ENCODE measurements at places on chromosomes 11 and 22.
A peak's percentile ranks its signal among the peaks of the same experiment; 100 is the strongest.

DNA sequence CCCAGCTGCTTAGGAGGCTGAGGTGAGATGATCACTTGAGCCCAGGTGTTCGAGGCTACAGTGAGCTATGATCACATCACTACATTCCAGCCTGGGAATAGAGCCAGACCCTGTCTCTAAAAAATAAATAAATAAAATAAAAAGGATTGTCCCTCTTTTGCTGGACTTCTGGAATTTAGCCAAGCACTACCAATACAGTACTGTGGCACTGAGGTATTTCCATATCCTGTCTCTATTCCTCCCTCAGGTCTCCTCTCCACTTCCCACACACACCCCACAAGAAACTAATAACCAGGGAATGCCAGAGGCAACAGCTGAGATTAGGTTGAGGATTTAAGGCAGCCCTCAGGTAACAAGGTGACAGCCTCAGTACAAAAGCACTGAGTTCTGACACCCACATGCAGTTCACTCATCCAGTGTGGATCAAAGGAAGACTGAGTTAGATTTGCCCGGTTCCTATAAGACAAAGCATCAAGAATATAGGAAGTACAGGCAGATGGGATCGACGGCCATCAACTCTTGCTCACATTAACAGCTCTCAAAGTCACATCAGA lies 4.5 kb upstream of the PPP2R1B start:
- peaks cover 7% of the 10 kb centered on the region for H3K36me3 ChIP-seq
- H3K4me3 ChIP-seq, result no peak overlapping the region
- no peak overlapping the region for H3K27ac ChIP-seq
- no peak for ATAC-seq
- H3K4me1 ChIP-seq, result peaks cover 5% of the 10 kb centered on the region

DNA sequence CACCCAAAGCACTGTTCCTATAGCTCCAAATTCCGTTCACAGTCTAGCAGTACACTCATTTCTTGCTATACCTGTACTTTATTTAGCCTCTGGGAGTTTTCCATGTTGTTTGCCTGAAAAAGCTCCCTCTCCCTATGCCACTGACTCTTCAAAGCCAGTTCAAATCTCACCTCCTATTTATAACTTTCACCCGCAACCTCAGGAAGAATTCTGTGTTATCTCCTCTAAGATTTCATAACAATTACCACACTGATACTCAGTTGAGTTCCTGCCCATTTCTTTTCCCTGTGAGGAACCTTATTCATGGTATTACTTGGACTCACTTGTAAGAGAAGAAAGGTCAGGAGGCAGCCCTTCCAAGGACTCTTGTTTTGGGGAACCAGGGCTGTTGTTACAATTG lies 25.2 kb downstream of the GDPD4 start:
- H3K36me3 ChIP-seq, result no peaks in the 10 kb centered on the region
- no peaks in the 10 kb centered on the region for H3K4me1 ChIP-seq
- peaks cover 15% of the 10 kb centered on the region for H3K27me3 ChIP-seq

DNA sequence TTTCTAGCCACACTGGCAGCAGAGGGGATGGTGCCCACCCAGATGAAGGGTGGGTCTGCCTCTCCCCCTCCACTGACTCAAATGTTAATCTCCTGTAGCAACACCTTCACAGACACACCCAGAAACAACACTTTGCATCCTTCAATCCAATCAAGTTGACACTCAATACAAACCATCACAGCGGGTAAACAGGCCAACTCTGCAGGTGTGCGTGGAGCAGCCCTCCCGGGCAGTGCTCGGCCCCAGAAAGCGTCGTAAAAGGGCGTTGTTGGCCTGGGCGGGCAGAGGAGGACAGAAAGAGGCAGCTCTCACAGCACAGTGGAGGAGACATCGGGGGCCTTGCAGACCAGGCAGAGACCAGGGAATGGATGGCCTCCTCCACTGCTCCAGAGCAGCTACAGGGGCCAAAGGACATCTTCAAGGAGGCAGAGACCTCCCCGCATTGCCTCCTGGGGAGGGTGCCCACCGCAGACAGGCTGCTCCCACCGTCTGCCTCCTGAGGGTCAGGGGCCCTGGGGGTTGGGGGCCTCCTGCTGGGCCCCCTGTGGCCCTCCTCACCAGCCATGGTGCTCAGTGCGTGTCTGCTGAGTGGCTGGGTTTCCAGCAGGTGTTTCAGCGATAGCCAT lies 56.1 kb upstream of the FADD start:
- no peak overlapping the region for H3K4me3 ChIP-seq
- no peak for ATAC-seq
- H3K4me1 ChIP-seq, result no peaks in the 10 kb centered on the region
- H3K27ac ChIP-seq, result no peak overlapping the region

- no peak for ATAC-seq
- peaks cover 4% of the 10 kb centered on the region for H3K27me3 ChIP-seq
- H3K4me1 ChIP-seq, result no peaks in the 10 kb centered on the region
- no peak overlapping the region for H3K4me3 ChIP-seq
- no peaks in the 10 kb centered on the region for H3K36me3 ChIP-seq
Observed at GRCh38 chr11:57885298-57886050, 123.9 kb downstream of the CTNND1 start.

DNA sequence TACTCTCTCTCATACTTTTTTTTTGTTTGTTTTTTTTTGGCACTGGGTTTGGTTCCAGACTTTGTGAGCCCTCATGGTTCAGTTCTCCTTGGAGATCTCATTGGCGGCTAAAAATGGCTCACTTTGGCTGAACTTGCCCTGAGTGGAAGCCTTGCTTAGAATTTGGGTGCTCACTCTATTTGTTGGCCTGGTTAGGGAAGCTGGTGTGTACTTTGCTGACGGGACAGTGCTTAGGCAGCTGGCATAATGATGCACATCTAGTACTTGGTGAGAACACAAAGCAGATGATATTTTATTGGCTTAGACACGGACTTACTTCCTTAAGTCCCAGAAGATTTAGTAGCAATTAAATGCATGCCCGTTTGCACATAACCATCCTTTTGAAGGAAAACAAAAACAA lies 66.5 kb upstream of the GRAMD1B start:
- H3K4me1 ChIP-seq, result peaks cover 10% of the 10 kb centered on the region
- peaks cover 50% of the 10 kb centered on the region for H3K27me3 ChIP-seq
- no peak overlapping the region for H3K27ac ChIP-seq

DNA sequence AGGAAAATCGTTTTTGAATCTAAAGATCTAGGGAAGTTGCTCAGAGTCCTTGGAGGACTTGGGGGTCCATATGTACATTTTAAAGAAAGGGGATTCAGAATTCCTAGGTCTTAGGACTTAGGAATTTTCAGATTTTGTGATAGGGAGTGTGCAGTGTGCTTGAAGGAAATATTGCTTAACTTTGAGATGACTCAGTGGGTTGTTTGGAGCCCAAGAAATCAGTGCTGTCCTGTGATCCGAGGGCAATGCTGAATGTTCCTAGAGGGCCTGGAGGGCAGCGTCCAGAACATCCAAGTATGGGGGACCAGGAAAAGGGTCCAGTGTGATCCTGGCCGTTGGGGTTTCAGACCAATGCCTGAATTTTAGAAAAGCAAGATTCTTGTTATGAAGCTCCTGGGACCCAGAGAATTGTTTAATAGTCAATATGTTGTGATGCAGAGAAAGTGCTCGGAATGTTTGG lies 3.1 kb upstream of the IGF2 start:
- H3K4me3 ChIP-seq, result peak overlapping the region; percentile 60
- peaks cover 15% of the 10 kb centered on the region for H3K4me1 ChIP-seq

- H3K27ac ChIP-seq, result no peak overlapping the region
- no peak overlapping the region for H3K4me3 ChIP-seq
- ATAC-seq, result no peak
- peaks cover 7% of the 10 kb centered on the region for H3K4me1 ChIP-seq
- peaks cover 66% of the 10 kb centered on the region for H3K36me3 ChIP-seq
- no peaks in the 10 kb centered on the region for H3K27me3 ChIP-seq
Observed at GRCh38 chr11:1001617-1002405, 34.7 kb downstream of the MUC6 start.

GRCh38 chr11:64925536-64926436 lies 1.3 kb downstream of the PPP2R5B start:
- no peaks in the 10 kb centered on the region for H3K4me1 ChIP-seq
- H3K27me3 ChIP-seq, result no peaks in the 10 kb centered on the region
- ATAC-seq, result no peak
- peaks cover 33% of the 10 kb centered on the region for H3K36me3 ChIP-seq
- peak overlapping the region; percentile 78 for H3K27ac ChIP-seq

GRCh38 chr11:22558664-22559063 lies 67.0 kb downstream of the FANCF start:
- no peak for ATAC-seq
- peaks cover 3% of the 10 kb centered on the region for H3K27me3 ChIP-seq
- no peak overlapping the region for H3K4me3 ChIP-seq
- H3K36me3 ChIP-seq, result no peaks in the 10 kb centered on the region

- H3K4me3 ChIP-seq, result peak overlapping the region; percentile 95
- H3K27me3 ChIP-seq, result no peaks in the 10 kb centered on the region
- peaks cover 23% of the 10 kb centered on the region for H3K4me1 ChIP-seq
- H3K27ac ChIP-seq, result peak overlapping the region; percentile 78
- peaks cover 63% of the 10 kb centered on the region for H3K36me3 ChIP-seq
- no peak for ATAC-seq
Observed at GRCh38 chr22:30262917-30263741, 3.5 kb downstream of the OSM start.

DNA sequence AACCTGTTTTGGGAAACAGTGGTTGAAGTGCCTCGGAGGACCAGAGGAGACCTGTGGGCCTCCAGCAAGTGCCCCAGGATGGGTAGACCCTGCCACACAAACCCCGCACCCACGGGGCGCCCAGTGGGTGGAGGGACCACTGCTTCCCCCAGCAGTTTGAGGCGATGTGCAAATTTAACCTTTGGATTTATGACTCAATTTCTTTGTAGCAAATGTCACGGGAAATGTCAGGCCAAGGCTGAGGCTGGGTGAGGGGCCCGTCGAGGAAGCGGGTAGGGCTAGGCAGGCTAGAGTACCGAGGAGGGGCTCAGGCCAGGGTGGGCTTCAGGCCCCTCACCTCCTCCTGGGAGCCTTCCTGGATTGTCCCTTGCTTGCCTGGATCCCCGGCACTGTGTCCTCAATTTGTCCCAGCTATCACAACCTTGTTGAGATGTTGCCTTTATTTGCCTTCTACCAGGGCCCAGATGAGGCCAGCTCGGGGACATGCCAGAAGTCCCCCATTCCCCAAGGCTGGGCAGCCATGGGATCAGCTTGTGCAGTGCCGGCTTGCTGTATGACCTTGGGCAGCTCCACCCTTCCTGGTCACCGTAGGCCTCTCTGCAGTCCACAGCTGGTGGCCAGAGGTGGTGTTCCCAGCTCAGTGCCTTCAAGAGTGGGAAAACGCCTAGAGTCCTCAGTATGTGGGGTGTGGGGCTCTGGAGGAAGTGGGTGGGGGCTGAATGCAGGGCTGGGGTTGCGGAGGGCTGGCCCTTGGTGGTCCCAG lies 39.5 kb upstream of the PRODH start:
- H3K27me3 ChIP-seq, result no peaks in the 10 kb centered on the region
- H3K36me3 ChIP-seq, result no peaks in the 10 kb centered on the region
- no peak overlapping the region for H3K4me3 ChIP-seq
- no peaks in the 10 kb centered on the region for H3K4me1 ChIP-seq

DNA sequence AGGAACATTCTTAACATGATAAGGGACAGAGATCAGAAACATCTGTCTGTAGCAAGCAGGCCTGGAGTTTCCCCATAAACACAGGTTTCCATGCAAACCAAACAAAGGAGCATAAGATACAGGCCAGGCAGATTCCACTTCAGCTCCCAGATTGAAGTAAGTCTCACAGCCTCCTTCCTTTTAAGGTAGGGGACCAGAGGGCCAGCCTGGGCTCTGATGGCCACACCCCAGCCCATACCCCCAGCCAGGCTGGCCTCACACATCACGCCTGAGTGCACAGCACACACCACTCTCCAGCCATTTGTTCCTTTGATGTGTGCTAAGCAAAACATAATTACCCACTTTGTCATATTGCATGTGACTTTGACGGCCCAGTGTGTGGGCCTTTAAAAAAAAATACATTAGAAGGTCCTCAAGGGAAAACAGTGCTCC lies 518.7 kb downstream of the NTM start:
- H3K4me1 ChIP-seq, result no peaks in the 10 kb centered on the region
- H3K27ac ChIP-seq, result no peak overlapping the region
- ATAC-seq, result no peak

DNA sequence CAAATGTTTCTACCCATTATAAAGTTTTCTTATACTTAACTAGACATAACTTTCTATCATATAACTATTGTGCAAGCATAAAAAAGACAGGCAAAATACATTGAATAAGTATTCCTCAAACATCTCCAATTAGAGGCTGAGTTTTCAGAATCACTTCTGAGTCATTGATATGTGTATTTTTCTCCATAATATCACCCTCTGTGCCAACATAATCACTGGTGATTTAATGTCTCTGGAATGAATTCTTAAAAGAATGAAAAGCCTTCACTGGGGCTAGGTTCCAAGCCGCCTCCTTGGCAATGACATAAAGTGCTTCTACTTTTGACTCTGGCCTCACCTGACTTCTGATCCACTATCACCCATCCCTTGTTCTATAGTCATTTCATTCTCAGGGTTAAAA lies 197.0 kb upstream of the E2F8 start:
- peaks cover 9% of the 10 kb centered on the region for H3K4me1 ChIP-seq
- no peak for ATAC-seq
- H3K36me3 ChIP-seq, result no peaks in the 10 kb centered on the region
- no peak overlapping the region for H3K4me3 ChIP-seq
- H3K27ac ChIP-seq, result no peak overlapping the region
- peaks cover 36% of the 10 kb centered on the region for H3K27me3 ChIP-seq

DNA sequence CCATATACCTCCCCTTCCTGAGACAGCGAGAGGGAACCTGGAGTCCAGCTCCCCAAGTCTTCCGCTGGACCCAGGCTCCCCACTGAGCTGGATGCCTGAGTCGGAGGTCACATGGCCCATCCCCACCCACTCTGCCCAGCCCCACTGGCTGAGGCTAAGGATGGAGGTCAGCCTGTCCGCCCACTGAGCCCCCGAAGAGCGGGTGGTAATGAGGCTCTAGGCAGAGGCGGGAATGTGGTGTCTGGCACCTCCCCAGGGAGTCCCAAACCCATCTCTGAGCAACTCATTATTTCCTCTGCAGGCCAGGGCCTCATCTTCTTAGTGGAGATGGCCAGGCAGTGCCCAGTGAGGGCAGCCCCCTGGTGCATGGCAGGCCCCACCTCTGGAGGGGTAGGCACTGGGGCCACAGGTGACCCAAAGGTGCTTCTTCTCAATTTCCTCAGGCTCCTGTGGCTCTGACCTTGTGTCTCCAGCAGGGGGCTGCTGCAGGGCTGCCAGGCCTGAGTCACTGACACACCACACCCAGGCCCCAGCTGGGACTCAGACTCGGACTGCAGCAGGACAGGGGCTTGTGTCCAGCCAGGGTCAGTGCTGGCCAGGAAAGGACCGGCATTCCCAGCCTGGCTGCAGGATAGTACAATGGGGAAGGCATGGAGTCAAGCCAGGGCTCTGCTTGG lies 10.2 kb upstream of the PDE2A start:
- H3K36me3 ChIP-seq, result peaks cover 50% of the 10 kb centered on the region
- peak; percentile 58 for ATAC-seq
- no peak overlapping the region for H3K4me3 ChIP-seq
- peaks cover 13% of the 10 kb centered on the region for H3K4me1 ChIP-seq
- no peaks in the 10 kb centered on the region for H3K27me3 ChIP-seq
- no peak overlapping the region for H3K27ac ChIP-seq

GRCh38 chr22:31229402-31230079 lies 17.4 kb downstream of the LIMK2 start:
- H3K4me1 ChIP-seq, result peaks cover 26% of the 10 kb centered on the region
- H3K27me3 ChIP-seq, result no peaks in the 10 kb centered on the region
- peaks cover 66% of the 10 kb centered on the region for H3K36me3 ChIP-seq
- peak; percentile 49 for ATAC-seq
- H3K27ac ChIP-seq, result peak overlapping the region; percentile 73
- H3K4me3 ChIP-seq, result peak overlapping the region; percentile 42
